ENCODE measurements at places on chromosomes 11 and 22.

DNA sequence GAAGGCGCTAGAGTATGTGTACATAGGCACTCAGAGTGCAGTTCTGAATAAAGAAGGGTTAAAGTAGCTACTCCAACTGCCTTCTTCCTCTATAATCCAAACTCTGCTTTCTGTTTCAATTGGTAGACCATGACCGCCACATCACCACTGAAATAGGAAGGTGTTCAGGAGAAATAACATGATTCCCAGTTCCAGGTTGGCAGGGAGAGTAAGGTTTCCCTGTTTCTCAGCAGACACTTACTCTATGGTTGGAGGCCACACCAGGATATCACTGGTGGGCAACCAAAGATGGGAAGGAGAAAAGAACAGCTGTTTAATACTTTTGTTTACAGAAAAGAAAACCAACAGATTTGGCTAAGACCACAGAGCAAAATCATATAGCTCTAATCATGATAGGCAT is 37.9 kb downstream of the PAK1 start:
- DNase-seq, result no peak

- DNase-seq, result no peak
These were observed 7.6 kb upstream of the SLC39A13 start for GRCh38 chr11:47400768-47401279.

- DNase-seq, result no peak
These were observed 1.6 kb downstream of the KIAA1671 start for GRCh38 chr22:24954114-24954463.

DNA sequence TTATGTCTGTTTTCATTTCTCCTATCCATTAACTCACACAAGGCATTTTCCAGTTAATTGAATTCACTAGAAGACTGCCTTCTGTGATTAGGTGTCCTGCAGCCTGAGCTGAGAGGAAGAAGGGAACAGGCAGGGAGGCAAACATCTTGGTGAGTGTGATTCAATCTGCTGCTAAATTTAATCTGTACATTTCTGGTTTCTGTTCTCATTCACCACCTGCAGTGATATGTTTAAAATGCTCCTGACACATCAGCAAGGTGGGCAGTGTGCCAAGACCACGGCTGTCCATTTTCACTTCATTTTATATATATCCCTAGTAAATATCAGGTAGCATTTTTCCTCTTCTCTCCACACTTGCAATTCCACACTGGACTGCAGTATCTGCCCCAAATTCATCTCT is 416.5 kb downstream of the TMEM135 start:
- no peak for DNase-seq

GRCh38 chr11:121067453-121067852 is 33.6 kb upstream of the TECTA start:
- no peak for DNase-seq

- no peak for DNase-seq
These were observed 104.2 kb downstream of the NAV2 start for GRCh38 chr11:19816817-19817216.

DNA sequence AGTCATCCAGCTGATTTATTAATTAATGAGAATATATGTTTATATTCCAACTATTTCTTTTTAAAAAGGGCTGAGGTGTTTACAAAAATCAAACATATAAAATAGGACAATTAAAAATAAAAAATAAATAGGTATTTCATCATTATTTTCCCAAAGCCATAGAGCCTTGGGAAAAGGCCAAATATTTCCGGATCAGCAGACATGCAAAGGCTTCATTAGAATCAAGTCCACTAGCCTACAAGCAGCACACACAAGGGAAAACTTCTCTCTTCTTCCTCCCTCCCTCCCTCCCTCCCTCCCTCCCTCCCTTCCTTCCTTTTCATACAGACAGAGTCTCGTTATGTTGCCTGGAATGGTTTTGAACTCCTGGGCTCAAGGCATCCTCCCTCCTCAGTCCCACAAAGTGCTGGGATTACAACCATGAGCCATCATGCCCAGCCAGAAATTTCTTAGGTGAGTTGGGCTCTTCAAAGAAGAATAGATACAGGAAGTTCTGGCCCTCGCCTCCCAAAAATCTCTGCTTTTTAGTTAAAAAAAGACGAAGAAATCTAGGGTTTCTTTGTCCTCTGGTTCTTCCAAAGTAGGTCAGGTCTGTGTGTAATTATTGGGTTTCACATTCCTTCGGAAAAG is 121.2 kb downstream of the SIK3 start:
- no peak for DNase-seq

GRCh38 chr11:120062561-120062930 is 75.4 kb downstream of the TRIM29 start:
- DNase-seq, result no peak

DNA sequence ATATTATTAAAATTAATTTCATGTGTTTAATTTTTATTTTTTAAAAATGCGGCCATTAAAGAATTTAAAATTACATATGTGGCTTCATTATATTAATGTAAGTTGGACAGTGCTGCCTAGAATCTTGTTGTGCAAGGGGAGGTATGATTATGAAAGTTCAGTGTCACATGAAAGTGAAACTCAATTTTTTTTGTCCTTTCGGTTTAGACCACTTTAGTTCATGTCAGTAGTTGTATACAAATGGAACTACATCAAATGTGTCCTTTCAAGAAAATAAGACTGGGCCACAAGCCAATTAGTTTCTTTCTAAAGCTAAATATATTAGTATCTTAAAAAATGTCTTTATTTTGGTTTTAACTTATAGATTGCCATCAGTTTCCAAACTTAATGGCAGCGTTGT is 35.7 kb downstream of the TBCEL start:
- DNase-seq, result no peak

DNA sequence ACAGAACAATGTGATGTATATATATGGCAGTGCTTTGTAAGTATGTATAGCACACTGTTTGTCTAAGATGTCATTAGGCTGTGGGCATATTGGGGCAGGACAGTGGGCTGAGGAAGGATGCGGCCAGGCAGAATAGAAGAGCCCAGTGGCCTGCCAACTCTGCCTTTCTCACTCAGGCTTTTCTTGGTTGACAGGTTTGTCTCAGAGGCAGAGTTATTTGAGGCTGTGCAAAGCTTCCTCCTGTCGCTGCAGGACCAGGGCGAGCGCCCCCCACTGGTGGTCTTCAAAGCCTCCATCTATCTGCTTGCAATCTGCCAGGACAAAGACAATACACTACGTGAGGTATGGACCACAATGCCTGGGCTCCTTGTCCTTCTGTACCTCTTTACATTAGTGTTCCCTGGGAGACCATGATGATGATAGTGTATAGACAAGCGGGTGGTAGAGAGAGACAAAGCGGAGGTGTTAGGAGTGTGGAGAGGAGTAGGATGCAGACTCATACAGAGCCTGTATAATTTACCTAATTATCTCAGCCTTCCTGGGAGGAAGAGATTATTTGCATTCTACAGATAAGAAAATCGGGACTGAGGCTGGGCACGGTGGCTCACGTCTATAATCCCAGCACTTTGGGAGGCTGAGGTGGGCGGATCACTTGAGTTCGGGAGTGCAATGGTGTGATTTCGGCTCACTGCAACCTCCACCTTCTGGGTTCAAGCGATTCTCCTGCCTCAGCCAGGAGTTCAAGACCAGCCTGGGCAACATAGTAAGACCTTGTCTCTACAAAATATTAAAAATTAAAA is 37.3 kb upstream of the CCDC134 start:
- no peak for DNase-seq

- no peak for DNase-seq
These were observed 3.1 kb upstream of the GSC2 start for GRCh38 chr22:19152942-19153883.

- no peak for DNase-seq
These were observed 14.0 kb upstream of the WDR74 start for GRCh38 chr11:62853279-62853965.

DNA sequence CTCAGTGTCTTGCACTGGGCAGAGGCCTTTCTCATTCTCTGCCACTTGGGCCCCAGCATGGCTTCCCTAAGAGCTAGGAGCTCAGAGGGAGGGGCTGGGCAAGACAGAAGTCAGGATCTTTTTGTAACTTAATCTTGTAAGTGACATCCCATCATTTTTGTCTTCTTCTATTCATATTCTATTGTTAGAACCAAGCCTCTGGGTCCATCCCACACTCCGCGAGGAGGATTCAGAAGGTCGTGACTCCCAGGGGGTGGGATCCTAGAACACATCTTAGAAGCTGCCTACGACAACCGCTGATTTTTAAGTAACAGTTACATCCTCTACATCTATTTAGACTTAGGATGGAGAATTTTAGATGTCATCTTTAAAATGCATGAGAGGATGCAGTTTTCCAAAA is 1.5 kb upstream of the IL17RA start:
- DNase-seq, result no peak

DNA sequence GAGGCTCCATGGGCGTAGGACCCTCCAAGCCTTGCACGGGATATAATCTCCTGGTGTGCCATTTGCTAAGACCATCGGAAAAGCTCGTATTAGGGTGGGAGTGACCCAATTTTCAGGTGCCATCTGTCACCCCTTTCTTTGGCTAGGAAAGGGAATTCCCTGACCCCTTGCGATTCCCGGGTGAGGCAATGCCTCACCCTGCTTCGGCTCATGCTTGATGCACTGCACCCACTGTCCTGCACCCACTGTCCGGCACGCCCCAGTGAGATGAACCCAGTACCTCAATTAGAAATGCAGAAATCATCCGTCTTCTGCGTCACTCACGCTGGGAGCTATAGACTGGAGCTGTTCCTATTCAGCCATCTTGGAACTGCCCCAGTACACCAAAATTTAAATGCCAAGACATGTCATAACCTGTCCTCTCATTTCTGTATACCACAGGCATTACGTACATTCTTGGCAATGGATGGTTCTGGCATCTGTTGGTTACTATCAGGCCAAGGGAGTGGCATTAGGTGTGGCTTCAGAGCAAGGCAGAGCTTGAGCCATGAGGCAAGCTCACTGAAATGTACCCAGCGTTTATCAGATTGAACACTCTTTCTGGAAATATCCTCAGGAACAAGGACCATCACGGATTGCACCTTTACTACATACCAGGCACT is 95.4 kb upstream of the GALNT18 start:
- DNase-seq, result no peak

DNA sequence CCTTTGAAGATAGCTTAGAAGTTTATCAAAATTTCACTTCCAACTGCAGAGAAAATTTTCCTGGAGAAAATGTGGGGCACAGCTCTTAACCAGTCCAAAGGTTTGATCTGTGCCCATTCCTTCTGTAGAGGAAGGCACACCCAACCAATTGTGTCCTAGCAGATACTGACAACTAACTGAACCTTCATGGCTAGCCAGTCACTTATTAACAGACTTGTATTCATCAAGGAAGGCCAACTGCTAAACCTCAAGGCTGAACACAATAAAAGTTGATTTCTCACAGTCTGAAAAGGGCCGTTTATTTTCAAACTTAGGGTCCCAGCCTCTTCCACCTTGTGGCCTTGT is 19.5 kb downstream of the SYT13 start:
- DNase-seq, result no peak

- no peak for DNase-seq
These were observed 2.1 kb upstream of the DRD2 start for GRCh38 chr11:113477321-113477720.

- DNase-seq, result no peak
These were observed 94.5 kb upstream of the HSD17B12 start for GRCh38 chr11:43585877-43586608.

DNA sequence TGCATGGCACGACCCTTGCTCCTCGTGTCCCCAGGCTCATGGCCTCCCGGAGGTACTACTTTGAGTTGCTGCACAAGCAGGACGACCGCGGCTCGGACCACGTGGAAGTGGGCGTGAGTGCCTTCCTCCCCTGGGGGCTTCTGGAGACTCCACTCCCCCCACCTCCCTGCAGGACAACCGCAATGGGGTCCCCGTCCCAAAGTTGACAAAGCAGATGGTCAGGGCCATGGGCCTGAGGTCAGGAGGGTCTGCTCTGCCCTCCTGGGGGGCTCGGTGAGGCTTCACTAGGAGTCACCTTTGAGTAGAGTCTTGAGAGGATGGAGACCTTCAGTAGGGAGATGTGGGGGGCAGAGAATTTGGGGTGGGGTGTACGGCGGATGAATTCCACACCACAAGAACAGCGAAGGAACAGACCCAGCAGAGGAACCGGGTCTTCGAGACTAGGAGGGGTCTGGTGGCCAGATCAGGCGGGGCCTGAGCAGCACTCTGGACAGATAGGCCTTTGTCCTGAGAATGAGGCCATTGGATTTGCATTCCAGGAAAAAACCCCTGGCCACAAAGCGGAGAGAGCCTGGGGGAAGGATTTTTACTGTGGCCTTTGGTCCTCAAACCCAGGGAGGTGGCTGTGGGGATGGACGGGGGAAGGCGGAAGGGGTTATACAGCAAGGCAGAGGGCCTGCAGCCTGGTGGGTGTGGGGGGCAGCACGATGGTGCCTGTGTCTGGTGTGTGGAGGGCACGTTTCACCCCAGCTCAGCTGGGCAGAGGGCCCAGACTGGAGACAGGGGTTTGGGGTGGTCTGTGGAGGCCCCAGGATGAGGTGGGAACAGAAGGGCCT is 4.6 kb downstream of the B4GALNT4 start:
- no peak for DNase-seq

DNA sequence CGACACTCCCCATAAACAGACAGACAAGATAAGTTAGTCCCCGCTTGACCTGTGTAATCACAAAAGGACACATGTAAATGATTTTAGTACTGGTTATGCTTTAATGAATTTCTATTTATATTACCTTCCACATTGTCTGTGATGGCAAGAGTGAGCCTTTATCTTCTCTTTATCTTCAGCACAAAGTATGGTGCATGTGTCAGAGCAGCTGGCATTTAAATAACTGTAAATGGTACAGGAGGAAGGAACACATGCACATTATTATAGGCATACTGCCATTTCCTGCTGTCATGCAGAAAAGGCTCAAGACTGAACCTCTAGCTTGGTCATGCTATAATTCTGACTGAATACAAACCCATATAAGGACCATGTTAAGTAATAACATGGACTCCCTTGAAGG is 1342.7 kb upstream of the TENM4 start:
- DNase-seq, result no peak

GRCh38 chr22:29762263-29762662 is 4.5 kb downstream of the ZMAT5 start:
- no peak for DNase-seq

GRCh38 chr11:35623621-35624168 is 5.4 kb downstream of the FJX1 start:
- no peak for DNase-seq

GRCh38 chr11:72951193-72951592 is 137.0 kb downstream of the ATG16L2 start:
- no peak for DNase-seq

DNA sequence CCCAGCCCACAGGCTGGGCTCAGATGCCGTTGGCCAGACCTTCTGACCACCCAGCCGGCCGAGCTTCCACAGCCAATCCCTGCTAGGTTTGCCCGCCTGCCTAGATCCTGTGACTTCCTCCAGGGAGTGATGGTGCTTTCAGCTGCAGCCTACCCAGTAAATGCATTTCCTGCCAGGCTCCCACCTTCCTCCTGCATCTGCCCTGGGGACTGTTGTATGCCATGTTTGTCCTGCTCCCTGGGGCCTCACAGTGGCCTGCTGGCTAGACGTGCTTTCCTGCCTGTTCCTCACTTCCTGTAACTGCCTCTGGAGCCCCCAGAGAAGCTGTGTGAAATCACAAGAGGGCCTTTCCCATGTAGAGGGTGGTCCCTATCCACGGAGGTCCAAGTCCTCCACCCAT is 86.2 kb downstream of the GALNT18 start:
- no peak for DNase-seq

- DNase-seq, result no peak
These were observed 31.1 kb upstream of the GCAT start for GRCh38 chr22:37776639-37777005.

GRCh38 chr22:37020192-37020479 is 594 bp downstream of the MPST start:
- no peak for DNase-seq
